ENCODE measurements at places on chromosomes 12 and 14.
A peak's percentile ranks its signal among the peaks of the same experiment; 100 is the strongest.

GRCh38 chr14:76964695-76965094 is 63.8 kb downstream of the IRF2BPL start:
- no peak for DNase-seq

DNA sequence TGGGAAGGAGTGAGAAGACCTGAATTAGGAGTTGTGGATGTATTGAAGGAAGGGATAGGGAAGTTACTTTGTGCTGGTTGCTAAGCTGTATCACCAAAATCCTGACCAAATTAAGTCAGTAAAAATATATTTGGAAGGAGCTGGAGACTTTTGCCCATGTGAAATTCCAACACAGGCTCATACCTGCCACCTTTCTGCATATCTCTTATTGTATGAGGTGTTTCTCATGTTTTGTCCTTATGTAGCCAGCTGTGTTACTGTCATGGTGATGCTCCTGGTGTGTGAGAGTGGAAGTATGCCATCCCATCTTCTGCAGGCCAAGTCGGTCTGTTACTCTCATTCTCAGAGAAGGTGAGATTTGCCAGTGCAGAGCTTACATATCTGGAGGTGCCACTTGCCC is 29.4 kb upstream of the RNU6-8 start:
- DNase-seq = no peak

DNA sequence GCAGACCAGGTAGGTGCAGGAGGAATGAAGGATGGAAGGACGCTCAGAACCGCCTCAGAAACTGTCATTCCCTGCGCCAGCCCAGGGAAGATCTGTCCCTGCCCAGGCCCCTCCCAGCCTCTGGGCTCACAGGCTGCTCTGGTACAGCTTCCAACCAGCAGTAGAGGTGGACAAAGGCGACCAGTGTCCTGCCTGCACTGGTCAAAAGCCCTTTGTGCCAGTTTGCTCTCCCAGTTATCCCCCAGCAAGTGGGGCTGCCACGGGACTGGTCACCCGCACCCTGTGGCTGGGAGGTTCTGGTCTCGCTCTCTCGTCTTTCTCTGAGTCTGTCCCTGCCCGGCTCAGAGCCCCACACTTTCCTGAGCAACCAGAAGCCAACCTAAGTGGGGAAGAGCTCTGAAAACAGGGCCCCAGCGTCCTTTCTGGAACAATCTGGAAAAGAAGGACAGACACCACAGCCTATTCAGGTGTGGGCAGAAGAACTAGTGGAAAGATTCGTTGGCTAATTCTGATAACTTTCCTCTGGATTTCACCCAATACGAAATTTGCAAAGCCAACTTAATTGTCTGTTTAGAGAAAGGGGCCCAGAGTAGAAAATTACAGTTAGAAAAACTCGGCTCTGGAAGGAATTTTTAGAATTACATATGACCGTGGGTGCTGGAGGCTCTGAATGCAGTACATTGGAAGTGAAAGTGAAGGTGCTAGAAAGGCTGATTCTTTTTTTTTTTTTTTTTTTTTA is 21.7 kb downstream of the SNRNP35 start:
- DNase-seq = no peak

GRCh38 chr14:93051600-93052546 is 63.9 kb downstream of the ITPK1 start:
- no peak for DNase-seq

GRCh38 chr12:54126029-54126695 is 62.6 kb downstream of the SMUG1 start:
- no peak for DNase-seq

GRCh38 chr12:69653703-69654102 is 43.0 kb upstream of the LRRC10 start:
- DNase-seq = no peak

- DNase-seq = no peak
These were observed 11.8 kb upstream of the RCOR1 start for GRCh38 chr14:102580550-102581110.

DNA sequence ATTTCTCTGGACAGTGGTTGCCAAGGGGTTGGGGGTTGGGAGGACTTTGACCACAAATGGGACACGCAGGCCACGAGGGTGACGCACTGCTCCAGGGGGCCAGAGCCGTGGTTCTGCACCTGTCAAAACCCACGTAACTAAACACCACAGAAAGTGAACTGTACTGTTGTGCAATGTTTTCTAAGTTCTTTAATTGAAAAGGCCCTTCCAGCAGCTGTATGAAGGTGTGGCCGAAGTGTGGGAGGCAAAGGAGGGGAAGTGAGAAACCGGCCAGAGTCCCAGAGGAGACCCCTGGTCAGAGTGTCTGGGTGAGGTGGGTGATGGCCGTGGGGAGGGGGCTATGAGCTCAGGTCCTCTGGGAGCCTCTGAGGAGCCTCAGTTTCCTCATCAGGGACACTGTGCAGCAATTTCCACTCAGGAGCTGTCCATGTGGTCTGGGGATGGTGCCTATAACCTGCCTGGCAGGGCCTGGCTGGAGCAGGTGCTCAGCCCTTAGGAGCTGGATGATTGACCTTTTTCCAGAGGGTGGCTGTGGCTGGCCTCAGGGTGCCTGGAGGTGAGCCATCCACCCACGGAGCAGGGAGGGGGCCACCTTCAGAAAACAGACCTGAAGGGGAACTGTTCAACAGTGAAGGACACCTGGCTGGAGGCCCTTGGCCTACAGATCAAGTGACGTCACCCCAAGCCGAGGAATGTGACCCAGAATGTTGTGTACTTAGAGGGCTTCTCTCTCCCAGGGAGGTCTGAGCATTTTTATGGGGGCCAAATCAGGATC is 9.8 kb upstream of the BDKRB2 start:
- no peak for DNase-seq

GRCh38 chr14:100321473-100322137 is 1.5 kb upstream of the SLC25A47 start:
- no peak for DNase-seq

- peak; percentile 55 for DNase-seq
These were observed 13.7 kb downstream of the PGF start for GRCh38 chr14:74941676-74942097.

DNA sequence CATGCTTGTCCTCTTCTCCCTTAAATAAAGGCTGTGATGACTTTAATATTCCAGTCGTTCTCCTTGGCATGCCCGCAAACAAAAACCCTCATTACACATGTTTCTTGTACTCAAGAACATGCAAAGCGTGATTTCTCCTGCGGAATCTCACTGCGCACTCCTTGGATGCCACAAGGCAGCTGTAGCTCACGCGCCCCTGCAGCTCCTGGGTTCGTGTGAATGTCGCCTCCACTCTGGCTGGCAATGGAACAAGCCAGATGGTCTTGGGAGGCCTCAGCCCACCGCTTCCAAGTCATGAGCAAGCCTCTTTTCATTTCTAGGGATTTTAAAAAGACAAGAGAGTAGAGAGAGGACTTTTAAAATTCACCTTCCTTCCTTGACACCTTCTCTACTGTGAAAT is 403.8 kb downstream of the PCNX1 start:
- no peak for DNase-seq

- DNase-seq = no peak
These were observed 70.1 kb upstream of the GPATCH2L start for GRCh38 chr14:76081642-76082041.

DNA sequence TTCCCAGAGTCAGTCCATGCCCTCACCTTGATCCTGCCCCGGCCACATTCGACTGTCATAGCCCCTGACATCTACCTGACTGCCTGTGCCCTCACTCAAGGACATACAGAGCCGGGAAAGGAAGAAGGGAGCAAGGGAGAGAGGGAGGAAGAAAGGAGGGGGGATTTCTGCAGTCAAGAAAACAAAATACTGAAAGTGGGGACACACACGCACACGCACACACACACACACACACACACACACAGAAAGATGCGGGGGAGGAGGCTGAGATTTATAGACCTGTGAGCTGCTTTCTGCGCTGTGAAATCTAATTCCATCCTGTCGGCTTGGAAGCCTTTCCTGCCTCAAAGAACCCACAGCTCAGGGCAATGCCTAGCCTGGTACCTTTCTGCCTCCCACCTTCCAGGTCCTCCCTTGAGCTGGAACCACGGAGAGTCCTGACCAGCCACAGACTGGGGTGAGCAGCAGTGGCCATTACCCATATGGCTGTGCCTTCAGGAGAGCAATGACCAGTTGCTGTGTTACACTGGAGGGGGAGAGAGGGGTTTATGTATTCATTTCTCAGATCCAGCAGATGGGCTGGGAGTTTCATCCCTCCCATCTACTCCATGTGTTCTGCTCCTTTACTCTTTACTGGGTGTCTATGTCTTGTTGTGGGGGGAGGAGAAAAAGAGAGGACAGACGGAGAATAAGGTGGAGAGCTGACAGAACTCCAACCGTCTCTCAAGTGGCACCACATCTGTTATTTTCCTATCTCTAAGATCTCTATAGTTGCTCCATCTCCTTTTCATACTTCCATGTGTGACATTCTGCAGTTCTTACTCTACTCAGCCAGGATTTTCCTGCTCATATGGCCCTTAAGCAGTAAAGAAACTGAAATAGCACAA is 12.9 kb downstream of the C14orf93 start:
- DNase-seq = no peak

DNA sequence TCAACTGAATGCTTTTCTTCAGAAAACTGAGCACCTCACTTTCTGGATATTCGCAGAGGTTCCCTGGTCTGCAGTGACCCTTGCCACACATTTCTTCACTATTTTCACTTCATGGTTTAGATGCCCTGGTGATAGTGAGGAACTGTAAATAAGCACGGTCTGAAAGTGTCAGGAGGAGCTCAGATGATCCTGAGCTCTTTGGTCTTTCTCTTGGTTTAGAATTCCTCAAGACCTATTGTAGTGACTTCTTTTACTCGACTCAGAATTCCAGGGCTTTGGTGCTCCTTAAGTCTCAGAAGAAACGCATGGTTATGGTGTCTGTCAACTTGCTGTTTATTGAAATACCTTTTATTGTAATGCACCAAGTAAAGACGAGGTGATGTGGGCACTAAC is 84.0 kb downstream of the SAMD4A start:
- DNase-seq = no peak

- no peak for DNase-seq
These were observed 54.2 kb downstream of the IFNG-AS1 start for GRCh38 chr12:68043435-68043834.

- DNase-seq = no peak
These were observed 3.1 kb downstream of the DIO3 start for GRCh38 chr14:101564444-101564776.

- DNase-seq = peak; percentile 12
These were observed 2.7 kb downstream of the MYO1A start for GRCh38 chr12:57046947-57047890.

GRCh38 chr12:114481200-114481535 is 75.2 kb upstream of the TBX5 start:
- no peak for DNase-seq

GRCh38 chr12:115273456-115273855 is 589.5 kb upstream of the TBX3 start:
- DNase-seq = no peak

DNA sequence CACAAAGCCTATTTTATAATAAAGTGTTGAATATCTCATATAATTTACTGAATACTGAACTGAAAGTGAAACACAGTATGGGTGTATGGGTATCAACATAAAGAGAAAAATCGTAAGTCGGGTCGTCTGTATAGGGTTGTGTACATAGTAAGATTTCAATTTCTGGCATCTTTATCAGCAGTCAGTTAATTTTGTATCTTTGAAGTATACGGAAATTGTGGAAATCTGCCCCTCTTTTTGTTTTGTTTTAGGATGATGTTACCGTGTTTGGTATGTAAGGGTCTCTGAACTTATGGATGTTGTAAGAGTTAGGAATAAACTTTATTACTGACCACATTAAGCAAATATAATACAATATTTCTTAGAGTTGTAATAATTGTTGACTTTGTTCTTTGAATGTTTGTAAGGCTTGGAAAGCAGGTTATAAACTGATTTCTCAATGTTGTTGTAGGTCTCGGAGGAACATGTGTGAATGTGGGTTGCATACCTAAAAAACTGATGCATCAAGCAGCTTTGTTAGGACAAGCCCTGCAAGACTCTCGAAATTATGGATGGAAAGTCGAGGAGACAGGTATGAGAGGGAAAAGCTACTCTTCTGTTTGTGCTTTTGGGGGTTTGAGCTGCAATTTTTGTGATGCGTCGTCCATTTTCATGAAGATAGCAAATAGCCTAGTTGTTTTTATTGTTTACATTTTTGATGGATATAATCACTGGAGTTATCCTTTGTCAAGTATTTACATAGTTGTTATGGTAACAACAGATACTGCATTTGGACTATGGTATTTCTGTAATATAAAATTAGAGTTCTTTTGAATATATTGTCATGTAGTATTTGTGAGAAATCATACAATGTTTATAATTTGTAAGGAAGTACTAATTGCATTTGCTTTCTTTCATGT is 12.0 kb downstream of the EID3 start:
- no peak for DNase-seq

- no peak for DNase-seq
These were observed 32.7 kb downstream of the GPHB5 start for GRCh38 chr14:63286071-63286470.

DNA sequence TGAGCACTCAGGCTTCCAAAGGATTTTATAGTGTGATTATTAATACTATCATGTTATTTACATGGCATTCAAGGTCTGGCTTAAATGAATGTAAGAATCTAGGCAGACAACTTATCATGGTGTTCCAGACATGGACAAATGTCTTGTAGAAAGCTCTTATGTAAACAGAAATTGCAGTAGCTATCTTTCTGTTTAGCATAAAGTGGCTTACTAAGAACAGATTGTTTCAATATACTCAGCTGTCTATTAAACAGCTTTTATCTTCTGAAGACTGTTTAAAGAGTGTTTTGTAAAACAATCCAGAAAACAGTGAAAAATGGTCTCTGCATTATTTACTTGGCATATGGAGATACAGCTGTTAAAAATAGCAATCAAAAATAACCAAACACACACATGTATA is 1061.8 kb upstream of the SEL1L start:
- no peak for DNase-seq

GRCh38 chr12:42255866-42256261 is 17.8 kb upstream of the YAF2 start:
- no peak for DNase-seq

DNA sequence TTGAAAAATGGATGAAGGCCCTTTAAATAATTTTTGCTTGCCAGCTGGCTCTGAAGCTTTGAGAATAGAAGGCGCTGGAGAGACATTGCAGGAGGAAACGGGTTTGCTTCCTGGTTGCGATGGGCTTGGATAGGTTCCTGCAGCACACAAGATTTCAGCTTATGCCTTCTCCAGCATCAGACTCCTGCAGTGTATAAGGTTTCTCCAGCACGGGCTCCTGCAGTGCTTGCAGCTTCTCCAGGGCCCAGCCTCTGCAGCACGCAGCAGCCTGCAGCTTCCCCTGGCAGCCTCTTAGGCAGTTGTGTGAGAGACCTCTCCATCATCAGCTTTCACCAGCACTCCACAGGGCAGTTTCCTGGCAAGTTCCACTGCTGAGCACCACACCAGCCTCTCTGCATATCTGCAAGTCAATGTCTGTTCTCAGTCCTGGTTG is 78.7 kb upstream of the ZDHHC17 start:
- no peak for DNase-seq

Data from stimulated activated naive CD4-positive, alpha-beta T cell treated with Interleukin-2 at 50 U/mL for 16 hours (primary cell).